ENCODE measurements at places on chromosomes 3 and 15.

- peak; percentile 74 for DNase-seq
Measured at GRCh38 chr3:149180057-149180573, 41.5 kb downstream of the CP start.

DNA sequence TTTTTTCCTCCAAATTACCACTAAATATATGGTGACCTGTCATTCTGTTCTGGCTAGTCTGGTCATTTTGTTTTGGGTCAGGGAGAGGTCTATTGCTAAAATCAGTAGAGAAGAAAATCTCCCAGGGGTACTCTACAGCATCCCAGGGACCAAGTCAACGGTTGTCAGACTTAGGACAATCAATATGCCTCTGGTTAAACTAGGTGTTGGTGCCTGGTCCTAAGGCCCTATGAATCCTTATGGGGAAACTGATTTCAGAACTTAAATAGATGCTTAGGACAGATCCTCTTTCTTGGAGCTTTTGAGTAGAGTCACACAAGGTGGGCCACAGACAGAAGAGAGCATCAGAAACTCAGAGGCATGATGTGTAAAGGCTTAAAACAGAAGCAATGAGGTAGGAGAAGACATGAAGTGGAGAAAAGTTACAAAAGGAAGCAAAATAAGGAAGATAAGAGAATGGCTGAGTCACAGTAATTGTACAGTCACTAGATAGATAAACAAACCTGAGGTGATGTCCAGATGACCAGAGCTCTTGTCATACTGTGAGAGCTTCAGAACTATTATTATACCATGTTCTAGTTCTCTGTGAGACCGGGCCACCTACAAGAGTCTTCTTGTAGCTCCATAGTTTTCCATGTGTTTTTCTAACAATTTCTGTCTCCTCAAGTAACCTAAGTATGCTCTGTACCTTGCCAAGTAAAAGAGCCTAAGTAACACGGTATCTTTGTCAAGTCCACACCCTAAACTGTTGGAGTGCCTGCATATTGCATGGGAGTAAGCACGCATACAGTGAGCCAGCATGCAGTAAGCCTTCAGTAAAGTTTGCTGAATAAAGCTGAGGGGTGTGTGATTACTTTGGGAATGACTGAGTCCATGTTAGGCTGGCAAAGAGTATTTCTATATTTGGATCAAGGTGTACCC is 44.6 kb upstream of the LEKR1 start:
- no peak for DNase-seq

DNA sequence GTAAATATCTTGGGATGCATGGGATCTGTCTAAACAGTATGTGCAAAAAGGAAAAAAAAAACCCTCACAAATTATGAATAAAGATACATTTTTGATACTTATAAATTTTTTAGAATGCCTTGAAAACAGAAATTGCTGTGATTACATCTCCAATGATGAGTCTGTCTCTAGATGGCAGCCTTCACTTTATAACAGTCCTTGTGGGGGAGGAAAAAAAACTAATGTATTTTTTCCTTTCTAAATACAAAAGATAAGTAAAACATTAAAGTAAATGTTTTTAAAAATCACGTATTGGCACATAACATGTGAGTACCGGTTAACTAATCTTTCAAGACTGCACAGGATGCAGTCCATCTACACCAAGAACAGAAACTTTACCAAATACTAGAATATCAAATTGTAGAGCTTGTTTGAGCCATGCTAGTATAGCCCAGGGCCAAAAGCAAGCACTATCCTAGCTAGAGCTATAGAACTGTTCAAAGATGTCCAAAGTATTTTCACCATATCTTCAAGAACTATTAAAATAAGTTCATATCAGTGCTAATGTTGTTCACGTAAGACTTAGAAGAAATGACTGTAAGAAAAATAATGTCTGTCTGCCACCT is 206.4 kb downstream of the STAG1 start:
- no peak for DNase-seq

DNA sequence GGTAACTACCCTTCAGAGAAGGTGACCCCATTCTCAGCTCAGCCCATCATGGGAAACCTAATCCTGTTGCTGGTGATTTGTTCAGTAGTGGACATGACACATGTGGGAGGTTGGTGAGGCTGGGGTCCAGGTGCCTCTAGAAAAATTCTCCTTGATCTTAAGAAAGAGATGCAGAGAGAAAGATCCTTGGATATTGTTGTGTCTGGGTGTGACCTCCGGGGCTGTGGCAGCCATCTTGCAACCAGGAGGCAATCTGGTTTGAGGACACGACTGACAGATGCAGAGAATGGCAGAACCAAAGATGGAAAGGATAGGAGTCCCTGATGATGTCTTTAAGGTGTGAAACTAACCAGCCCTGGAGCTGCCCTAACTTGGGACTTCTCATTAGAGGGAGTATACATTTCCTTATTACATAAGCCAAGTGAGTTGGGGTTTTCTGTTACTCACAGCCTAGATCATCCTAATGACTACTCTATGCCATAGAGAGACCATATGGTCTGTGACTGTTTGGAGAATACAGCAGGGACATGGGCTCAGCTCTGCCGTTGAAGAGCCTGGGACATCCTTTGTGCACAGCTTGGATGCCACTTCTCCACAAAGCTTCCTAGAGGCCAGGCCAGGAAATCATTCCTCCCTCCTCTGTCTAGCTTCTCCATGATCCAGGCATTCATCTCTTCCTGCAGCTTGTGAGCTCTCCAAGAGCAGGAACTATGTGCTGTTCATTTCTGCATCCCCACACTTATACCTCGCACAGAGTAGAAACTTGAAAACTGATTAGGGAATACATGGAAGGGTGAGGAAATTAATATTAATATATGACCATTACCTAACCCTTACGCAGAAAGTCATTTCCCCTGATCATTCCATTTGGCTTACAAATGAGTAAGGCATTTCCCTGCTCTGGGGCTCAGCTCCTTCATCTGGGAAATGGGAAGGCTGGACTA is 45.9 kb downstream of the HRH1 start:
- DNase-seq = no peak

- no peak for DNase-seq
Measured at GRCh38 chr3:181458857-181459256, 252.9 kb upstream of the SOX2 start.

DNA sequence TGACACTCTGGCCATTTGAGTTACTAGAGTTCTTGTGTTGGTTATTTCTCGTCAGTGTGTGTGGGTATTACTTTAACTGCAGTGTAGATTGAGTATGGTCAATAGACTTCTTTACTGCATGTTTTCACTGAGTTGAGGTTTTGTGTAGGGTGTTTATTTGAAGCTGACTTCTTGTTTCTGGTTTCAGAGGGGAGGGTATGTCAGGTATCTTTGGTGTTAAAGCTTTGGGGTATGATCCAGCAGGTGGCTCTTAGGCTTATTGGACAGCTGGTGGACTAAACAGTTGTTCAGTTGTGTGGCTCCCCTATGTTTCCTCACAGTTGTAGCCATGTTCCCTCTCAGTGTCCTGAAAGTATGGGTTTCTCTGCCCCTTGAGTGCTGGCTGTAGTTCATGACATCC is 72.0 kb downstream of the AKAP13 start:
- DNase-seq = no peak

- no peak for DNase-seq
Measured at GRCh38 chr3:65871305-65872141, 167.2 kb downstream of the MAGI1 start.

- no peak for DNase-seq
Measured at GRCh38 chr3:11381141-11381540, 108.9 kb downstream of the ATG7 start.

DNA sequence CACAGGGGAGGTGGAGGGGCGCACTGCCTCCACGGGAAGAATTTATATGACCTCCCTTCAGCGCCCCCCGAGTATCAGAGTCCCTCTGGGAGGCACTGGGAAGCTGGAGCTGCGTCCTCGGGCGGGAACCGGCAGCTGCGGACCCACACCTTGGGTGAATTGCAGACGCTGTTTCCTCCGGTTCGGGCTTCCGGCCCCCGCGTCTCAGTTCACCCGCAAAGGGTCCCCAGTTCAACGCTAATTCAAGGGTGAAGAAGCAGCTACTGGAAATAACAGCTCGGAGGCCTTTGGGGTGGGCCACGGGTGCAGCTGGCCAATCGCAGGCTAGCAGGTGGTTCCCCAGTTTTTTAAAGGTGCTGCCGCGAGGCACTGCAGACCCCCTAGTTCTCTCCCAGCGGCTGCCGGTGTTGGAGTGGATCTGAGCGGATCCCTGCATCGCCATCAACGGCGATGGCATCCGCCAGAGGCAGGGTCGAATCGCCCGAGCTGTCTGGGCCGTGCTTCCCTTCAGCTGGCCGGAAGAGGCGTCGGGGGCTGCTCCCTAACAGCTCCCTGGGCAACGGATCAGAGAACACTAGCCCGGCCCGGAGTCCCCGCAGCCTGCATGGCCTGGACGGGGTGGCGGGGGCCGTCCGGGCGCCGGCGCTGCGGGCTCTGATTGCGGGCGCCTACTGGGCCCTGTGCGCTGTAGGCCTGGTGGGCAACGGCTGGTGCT is 19.4 kb upstream of the ADAMTS7 start:
- no peak for DNase-seq

GRCh38 chr15:47333734-47334133 is 383.6 kb upstream of the SEMA6D start:
- no peak for DNase-seq

DNA sequence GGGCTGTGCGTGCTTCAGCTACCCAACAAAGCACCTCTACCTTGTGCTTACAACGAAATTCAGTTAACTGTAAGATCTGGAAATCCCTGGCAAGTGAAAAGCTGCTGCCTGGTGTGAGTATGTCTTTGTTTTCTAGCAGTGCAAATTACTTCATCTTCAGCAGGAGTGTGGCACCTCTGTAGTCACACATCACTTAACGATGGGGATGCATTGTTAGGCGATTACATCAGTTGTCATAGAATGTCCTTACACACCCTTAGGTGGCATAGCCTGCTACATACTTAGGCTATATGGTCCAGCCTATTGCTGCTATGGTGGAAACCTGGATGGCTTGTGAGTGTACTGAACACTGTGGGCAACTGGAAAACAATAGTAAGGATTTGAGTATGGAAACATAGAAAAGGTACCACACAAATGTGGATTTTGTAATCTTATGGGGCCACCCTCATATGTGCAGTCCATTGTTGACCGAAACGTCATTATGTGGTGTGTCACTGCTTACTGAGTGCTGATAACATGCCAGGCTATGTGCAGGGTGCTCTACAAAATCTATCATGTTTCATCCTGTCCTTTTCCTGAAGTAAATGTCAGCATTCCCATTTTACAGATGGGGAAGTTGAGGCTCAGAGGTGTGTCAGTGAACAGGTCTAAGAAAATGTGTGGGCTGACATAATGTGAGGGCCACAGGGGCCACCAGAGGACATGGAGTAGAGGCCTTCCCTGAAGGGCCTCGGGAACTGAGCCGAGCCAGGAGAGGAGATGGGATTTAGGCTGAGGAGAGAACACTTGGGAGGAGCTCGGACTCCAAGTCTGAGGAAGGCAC is 173.5 kb downstream of the VGLL4 start:
- DNase-seq = no peak

GRCh38 chr3:157502916-157503595 is at the start of gene VEPH1:
VEPH1 (minus strand) TSS chr3:157503416; CDS start chr3:157495349, 8,067 bp downstream.
- DNase-seq = no peak

- no peak for DNase-seq
Measured at GRCh38 chr3:195895861-195896360, 12.4 kb downstream of the TNK2 start.

DNA sequence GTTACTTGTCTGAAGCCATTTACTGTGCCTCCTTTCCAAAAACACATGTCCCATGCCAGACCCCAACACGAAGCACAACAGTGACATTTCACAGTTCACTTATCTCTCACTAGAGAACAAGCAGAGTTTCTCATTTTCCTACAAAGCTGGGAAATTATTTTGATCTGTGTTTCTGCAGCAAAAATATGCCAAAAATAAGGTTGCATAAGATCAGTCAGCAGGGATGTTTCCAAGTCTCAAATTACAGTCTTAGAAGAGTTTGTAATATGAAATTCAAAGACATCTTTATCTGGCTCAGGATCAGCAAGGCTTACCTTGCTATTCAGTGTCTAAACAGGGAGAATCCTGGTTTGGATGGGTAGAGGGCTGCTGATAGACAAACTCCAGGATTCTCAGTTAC is 75.5 kb downstream of the GJD2 start:
- DNase-seq = no peak

- no peak for DNase-seq
Measured at GRCh38 chr3:46463120-46463867, 1.4 kb downstream of the LTF start.

GRCh38 chr3:52606373-52607085 is 70.1 kb downstream of the UQCC5 start:
- DNase-seq = no peak

- no peak for DNase-seq
Measured at GRCh38 chr15:65796610-65797078, 4.6 kb upstream of the DENND4A start.

Measured in thoracic aorta (tissue), 2 donors.